Stimulated activated CD4-positive, alpha-beta T cell treated with anti-CD3 and anti-CD28 coated beads, Interleukin-15, amount 100 ng/mL, for 1 hour (primary cell): ENCODE measurements at places on chromosomes 2 and 18.

GRCh38 chr2:19607931-19608771 is 249.7 kb upstream of the OSR1 start:
- no peak for DNase-seq

DNA sequence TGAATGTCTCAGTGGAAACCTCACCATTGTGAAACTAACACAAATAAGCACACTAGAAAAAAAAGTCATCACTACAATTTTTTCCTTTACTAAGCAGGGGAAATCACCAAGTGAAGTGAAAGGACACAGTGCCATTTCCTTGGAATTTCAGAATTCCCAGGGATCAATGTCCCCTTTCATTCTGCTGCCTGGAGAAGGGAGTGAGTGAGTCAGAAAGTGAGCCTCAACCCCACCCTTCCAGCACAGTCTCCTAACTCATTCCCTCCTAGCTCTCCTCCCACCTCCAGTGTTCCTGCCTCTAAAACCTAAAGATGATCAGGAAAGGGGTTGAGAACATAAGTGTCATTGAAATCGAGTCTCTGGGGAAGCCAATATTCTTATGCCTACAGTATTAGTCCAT is 608.5 kb downstream of the RNF144A start:
- DNase-seq = no peak

GRCh38 chr2:240425236-240425615 is 10.2 kb upstream of the GPC1 start:
- DNase-seq = no peak

GRCh38 chr2:55087501-55087900 is 37.2 kb upstream of the RTN4 start:
- no peak for DNase-seq

DNA sequence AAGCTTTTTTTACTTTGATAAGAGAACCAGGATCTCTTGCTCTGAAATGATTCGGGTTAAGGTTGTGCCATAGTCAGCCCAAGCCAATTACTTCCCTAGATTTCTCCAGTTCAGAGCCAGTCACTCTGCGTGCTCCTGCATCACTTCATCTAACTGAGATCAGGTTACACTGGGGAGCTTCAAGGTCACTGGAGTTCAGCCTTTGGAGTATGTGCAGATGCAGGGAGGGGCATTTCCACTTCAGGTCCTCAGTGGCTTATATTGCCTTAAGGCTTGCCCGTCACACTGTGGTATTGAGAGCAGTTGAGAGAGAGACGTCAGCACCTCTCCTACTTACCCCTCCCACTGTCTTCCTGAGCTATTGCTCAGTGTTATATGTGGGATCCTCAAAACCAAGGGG is 317.8 kb downstream of the EPHA4 start:
- no peak for DNase-seq

DNA sequence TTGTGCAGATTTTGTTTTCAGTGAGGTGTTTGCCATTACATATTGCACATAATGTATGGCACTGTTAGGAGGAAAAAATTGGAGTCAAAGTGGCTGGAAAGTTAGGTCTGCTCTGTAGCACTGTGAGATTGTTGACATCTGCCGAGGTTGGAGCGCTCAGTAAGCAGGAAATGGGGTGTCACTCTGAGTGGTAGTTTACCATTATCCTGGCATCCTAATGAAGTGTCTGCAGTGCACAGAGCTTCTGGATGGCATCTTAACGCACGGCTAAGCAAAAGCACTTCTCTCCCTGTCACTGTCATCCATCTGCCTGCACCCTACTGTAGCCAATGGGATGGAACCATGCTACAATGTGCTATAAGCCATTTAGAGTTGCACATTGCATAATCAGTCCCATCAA is 561.9 kb downstream of the ARHGAP15 start:
- DNase-seq = no peak

- DNase-seq = no peak
Observed at GRCh38 chr2:204407204-204408014, 137.9 kb upstream of the PARD3B start.

DNA sequence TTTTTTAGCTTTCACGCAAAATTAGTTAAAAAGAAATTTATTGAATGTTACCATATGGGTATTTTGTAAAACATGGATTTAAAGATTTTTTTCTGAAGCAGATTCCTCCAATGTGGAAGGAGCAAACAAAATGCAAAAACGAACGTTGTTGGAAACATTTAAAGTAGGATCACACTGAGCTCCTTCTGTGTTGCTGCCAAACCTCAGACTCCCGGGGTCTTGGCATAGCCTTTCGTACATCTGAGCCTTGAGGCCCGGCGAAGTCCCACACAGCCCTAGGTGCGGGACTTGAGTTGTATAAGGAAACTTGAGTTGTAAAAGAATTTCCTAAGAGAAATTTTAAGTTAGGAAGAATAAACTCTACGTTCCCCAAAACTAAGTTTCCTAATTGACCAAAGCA is 52.0 kb upstream of the CD226 start:
- no peak for DNase-seq

- no peak for DNase-seq
Observed at GRCh38 chr2:159677654-159678053, 34.7 kb upstream of the MARCHF7 start.

- no peak for DNase-seq
Observed at GRCh38 chr2:177078416-177078815, 134.2 kb upstream of the HNRNPA3 start.

DNA sequence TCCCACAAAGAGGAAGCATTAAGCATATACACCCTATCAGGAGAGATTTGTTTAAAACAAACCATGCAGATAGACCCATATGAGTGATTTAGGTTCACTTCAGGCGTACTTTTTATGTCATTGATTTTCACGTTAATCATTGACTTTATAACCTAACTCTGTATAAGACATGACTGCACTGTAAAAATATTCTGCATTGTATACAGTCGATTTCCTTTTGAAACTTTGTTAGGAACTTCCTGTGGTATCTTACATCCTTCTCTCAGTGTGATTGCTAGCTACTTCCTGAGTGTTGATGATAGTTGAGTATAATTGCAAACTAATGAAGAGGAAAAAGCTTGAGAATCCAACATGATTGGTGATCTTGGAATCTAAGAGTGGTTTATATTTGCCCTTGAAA is 69.4 kb downstream of the XIRP2 start:
- no peak for DNase-seq

DNA sequence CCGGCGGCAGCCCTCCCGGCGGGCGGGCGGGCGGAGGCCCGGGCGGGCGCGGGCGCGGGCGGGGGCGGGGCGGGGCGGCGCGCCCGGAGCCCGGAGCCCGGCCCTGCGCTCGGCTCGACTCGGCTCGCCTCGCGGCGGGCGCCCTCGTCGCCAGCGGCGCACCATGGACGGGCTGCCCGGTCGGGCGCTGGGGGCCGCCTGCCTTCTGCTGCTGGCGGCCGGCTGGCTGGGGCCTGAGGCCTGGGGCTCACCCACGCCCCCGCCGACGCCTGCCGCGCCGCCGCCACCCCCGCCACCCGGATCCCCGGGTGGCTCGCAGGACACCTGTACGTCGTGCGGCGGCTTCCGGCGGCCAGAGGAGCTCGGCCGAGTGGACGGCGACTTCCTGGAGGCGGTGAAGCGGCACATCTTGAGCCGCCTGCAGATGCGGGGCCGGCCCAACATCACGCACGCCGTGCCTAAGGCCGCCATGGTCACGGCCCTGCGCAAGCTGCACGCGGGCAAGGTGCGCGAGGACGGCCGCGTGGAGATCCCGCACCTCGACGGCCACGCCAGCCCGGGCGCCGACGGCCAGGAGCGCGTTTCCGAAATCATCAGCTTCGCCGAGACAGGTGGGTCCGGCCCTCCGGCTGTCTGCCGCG is at the start of gene INHBB:
INHBB (plus strand) TSS at position 111 of the 641 bp plus-strand sequence; CDS start at position 164, 53 bp downstream.
- DNase-seq = no peak

DNA sequence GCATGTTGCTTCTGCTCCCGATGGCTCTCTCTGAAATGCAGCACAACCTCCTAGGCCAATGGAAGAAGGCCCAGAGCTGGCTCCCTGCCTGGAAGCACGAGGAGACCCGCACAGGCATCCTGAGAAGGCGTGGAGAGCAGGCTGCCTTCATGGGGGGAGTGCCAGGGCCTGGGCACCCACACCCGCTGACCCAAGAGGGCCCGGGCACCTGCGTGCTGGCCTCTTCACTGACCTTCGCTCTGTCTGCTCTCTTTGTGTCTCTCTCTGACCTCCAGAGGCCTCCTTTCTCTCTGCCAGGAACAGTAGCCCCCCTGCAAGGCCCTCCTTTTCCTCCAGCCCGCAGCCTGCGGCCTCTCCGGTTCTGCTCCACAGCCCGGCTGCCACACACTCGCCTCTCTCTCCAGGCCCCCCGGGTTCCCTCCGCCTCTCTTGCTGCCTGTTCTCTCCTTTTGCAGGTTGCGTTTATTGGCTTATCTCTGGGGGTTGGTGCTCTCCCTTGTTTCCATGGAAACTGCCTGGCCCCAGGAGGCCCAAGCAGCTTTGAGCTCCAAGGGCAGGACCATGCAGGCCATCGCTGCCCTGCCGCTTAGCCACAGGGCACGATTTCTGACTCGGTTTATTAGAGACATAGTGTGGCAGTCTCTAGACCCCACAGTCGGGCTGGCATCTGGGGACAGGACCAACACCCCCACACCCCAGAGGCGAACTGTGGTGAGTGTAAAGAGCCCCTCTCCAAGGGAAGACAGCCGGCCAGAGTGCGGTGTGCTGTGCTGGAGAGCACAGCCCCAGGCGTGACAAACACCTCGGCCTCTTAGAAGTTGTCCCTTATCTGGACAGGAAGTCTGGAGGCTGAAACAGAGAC is 1.7 kb downstream of the MZT2B start:
- no peak for DNase-seq

DNA sequence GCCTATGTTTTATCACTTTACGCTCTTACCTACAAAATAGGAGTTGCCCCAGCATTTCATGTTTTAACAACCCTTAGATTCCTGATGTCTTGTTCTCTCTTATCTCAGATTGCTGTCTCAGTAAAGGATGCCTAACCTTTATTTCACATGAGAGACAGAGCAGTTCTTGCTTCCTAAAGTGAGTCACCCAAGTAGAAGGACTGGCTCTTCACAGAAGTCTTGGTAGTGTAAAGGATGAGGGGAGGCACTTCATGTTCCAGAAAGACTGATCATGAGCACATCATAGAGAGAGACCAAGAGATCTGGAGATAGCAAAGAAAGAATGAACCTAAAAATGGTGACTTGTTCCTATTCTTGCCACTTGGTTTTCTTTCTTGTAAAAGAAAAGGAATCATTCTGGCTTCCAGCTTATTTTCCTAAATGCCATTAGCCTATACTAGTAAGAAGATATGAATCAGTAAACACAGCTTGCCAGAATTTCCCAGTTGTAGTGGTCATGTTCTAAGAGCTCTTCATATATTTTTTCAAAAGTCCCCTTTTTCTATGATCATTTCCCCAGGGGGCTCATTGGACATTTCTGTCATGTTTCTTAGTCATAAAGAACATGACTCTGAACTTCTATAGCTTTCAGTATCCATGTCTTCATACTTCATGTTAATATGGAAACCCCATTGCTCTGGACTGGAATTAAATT is 54.9 kb downstream of the MAPRE2 start:
- no peak for DNase-seq

DNA sequence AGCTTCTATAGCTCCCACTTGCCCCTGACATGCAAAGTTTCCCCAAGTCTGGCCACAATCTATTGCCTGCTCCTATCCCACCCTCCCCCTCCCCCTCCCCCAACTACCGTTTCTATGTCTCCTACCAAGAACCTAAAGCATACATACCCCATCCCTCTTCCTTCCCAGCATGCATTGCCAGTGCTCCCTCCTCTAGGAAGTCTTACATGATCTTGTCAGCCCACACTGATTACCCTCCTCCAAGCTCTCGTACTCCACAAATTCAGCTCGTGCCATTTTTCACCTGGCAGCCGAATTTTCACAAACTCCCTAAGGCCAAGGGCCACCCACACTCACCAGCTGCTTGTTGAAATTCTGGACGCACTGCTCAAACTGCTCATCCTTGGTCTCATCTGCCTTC is 30.7 kb downstream of the BIN1 start:
- DNase-seq = no peak

DNA sequence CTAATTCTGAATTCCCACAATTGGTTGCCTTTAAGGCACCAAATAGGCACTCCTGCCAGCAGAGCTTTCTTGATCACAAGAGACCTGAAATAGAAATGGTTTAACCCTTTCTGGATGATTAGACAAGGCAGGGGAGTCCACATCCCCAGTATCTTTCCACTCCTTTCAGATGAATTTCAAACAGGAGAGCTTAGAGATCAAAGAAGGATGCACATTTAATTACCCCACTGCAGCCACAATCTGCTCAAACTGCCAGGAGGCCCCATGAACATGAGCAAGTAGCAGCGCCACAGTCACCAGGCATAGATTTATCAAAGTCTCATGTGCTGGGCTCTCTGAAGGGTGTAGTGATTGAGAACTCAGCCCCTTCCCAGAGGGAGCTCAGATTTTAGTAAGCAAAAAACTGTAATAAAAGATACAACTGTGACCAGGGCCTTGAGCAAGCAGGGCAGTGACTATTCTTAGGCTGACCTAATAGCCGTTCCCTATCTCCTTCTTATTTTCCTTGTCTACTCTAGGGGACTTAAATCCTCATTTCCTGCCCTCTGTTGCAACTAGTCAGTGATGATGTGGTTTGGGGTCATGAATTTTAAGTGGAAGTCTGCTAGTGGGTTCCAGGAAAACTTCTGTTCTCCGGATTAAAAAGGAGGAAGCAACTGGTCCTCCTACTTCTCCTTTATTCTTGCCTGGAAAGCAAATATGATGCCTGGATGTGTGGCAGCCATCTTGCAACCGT is 53.7 kb downstream of the SLC4A3 start:
- DNase-seq = no peak

GRCh38 chr18:57107140-57107832 is 39.6 kb upstream of the BOD1L2 start:
- DNase-seq = no peak

DNA sequence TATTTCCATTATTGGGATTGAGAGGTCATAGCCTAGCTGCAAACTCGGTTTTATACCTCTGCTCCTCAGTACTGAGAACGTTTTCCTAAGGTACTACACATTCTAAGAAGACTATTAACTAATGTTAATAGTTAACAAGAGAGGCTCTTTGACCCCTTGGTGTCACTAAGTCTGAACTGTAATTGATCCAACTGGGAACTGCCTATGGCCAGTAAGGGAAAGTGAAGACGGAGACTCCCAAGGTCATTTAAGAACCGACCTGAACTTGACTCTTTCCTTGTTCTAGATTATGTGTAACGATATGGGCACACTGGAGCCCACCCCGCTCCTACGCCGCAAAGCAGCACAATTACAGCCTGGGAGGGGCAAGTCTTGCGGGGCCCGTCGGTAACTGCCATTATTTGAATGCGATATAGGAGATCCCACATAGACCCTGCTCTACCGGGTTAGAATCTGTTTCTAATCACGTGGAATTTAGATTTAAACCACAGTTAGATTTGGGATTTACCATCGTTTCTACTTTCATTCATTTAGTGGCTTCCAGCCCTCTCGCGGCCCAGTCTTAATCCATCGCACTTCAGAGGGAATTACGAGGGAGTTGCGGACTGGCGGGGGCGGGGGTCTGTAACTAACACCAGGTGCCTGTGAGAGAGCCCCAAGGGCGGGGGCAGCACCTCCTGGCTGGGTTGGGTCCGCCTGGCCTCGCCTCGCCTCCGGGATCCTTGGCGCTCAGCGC is 84.1 kb upstream of the EPB41L3 start:
- no peak for DNase-seq

DNA sequence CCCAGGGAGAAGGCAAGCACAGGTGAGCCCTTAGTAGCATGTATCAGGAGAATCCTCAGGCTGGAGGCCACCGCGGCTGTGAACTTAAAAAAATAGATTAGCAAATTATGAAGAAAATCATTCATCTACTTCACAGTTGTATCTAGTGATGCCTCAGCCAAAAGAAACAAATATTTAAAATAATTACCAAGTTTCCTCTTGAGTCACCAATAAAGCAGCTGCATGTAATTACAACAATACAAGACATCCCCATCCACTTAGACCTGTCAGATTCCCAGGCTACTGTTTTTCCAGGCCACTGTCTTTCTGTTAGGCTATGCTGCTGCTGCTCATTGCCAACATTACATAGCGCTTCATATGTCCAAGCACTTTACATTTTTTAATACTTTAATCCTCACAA is 54.6 kb upstream of the PHLPP1 start:
- no peak for DNase-seq
